ENCODE measurements at places on chromosomes 1 and 21. TPM values are rescaled to one million over a fixed set of nuclear protein-coding genes. Genes with fewer than 3 reads are reported as not detected.

Gene RPTN
- total RNA-seq, result not detected

Gene LCE2A
- total RNA-seq, result not detected

Gene H6PD
- 20.7 TPM for total RNA-seq

Gene HAO2
- not detected for total RNA-seq

Gene WNT3A
- total RNA-seq, result not detected
